ENCODE measurements at places on chromosomes 16 and 17.

DNA sequence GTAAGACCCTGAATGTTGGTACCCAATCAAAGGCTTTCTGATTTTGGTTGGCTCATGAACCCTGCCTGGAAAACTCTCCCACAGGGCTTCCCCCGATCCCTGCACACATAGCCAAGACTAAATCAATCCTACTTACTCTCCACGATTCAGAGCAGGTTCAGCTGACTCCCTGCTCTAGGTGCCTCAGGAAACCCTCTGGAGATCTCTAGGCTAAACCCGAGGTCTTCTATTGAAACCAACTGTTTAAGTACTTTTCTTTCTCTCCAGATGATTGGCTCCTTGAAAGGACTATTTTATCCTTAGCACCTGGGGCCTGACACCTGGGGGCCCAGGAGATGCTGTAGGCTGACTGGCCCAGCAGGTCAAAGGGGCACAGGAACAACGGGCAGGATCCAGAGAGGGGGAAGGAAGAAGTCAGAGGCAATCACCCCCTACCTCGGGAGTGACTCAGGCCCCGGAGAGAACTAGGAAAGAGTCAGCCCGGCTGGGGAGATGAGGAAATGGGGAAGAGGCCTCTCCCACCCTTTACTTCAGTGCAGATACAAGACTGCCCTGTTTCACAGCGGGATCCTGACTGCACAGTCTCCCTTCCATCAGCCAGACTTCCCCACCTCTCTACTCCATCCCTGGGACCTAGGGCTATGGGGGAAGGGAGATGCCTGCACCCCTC is 2.0 kb downstream of the TBC1D10B start:
- no peak for DNase-seq

GRCh38 chr17:27293898-27294688 is at the start of gene WSB1:
Gene WSB1, plus strand, starts transcription at chr17:27294114. Its CDS starts 282 bp downstream, at chr17:27294396.
- peak; percentile 82 for DNase-seq

GRCh38 chr17:18318117-18318516 is 3.0 kb downstream of the SMCR8 start:
- DNase-seq = no peak

- DNase-seq = no peak
Measured at GRCh38 chr17:72887322-72887721, 205.2 kb downstream of the SLC39A11 start.

- no peak for DNase-seq
Measured at GRCh38 chr17:72657467-72658317, 434.8 kb downstream of the SLC39A11 start.

DNA sequence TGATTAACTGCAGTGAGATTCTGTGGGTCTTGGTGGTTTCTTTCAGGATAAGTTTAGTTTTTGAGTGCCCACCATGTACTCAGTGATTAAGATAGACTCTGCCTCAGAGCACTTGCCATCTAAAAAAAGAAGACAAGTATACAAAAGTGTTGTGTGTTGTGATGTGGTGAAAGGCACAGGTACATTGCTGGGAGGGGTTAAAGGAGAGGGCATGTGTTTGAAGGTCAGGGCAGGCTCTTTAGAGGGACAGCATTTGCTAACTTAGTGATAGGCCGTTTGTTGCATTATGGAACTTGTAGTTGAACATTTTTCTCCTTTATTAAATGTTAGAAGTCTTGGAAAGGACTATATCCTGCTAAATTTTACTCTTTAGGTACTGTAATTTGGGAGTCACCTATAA is 26.5 kb downstream of the SF3B3 start:
- no peak for DNase-seq

DNA sequence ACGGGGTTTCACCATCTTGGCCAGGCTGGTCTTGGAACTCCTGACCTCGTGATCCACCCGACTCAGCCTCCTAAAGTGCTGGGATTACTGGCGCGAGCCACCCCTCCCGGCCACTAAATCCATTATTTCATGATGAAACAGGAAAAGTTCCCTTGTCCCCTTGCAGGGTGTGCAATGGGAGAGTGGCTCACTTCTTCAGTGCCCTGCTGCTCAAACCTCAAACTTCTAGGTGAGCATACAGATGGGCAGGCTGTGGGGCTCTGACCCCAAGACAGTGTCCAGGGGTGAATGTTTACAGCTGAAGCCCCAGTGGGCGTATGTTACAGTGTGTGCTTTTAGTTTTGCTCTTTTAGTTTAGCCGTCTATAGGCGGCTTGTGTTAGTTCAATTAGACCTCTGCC is 34.7 kb downstream of the GJC1 start:
- no peak for DNase-seq

- DNase-seq = no peak
Measured at GRCh38 chr17:35616536-35616935, 29.4 kb downstream of the AP2B1 start.

DNA sequence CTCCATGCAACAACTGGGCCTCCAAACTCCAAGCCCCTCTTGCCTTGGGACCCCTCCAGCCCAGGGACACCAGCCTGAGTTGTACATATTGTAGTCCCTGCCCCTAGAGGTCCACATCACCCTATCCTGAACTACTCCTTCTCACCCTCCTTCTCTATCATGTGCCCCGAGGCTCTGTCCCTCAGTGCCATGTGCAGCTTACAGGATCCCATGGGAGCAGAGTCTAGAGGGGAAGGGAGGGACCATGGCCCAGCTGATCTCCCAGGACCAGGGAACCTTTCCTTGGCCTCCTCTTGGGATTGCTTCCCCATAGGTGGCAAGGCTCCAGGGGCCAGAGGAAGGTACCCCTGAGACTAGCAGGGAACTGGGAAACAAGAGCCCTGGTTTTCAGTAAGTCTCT is 35.3 kb downstream of the TMEM132E start:
- no peak for DNase-seq

GRCh38 chr17:31811101-31811500 is 47.9 kb downstream of the COPRS start:
- no peak for DNase-seq

DNA sequence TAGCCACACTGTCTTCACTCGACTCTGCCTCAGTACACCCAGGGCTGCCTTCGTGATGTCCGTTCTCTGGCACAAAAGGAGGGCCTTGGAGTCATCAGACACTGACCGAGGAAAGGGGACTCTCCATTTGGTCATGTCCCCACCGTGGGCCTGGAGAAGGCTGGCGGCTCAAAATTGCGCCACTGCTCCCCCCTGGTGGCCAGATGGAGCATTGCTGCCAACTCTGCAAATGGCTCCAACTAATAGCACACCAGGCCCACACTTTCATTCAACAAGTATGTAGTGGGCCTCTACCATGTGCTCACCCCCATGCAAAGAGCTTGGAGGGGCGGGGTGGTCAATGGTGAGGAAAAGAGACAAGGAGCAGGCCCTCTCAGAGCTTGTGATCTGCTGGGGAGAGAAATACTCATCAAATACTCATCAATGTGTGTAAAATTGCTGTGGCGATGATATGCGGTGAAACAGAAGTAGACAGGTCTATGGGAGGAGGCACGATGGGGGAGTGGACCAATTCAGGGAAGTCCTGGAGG is 5.2 kb upstream of the GRIN2C start:
- peak; percentile 22 for DNase-seq

GRCh38 chr17:49715717-49716279 is 8.0 kb upstream of the SLC35B1 start:
- DNase-seq = no peak

DNA sequence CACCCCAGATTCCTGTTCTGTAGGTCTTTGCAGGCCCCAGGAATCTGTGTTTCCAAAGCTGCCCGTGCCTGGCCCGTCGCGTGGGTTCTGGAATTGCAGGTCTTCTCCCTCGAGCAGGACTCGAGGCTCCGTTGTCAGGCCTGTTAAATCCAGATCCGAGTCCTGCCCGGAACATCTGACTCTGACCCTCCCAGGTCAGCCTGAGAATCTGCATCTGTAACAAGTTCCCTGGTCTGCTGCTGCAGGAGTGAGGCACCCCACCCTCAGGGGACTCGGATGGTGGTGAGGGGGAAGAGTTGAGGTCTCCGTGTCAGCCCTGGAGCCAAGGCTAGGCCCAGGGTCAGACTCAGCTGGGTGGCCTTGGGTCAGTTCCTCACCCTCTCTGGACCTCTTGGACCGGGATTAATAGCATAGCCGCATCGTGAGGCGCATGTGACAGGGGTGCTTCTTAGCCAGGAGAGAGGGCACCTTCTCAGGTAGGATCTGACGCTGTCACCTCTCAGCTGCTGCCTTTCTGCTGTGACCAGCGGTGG is 8.8 kb downstream of the SPIRE2 start:
- DNase-seq = no peak

DNA sequence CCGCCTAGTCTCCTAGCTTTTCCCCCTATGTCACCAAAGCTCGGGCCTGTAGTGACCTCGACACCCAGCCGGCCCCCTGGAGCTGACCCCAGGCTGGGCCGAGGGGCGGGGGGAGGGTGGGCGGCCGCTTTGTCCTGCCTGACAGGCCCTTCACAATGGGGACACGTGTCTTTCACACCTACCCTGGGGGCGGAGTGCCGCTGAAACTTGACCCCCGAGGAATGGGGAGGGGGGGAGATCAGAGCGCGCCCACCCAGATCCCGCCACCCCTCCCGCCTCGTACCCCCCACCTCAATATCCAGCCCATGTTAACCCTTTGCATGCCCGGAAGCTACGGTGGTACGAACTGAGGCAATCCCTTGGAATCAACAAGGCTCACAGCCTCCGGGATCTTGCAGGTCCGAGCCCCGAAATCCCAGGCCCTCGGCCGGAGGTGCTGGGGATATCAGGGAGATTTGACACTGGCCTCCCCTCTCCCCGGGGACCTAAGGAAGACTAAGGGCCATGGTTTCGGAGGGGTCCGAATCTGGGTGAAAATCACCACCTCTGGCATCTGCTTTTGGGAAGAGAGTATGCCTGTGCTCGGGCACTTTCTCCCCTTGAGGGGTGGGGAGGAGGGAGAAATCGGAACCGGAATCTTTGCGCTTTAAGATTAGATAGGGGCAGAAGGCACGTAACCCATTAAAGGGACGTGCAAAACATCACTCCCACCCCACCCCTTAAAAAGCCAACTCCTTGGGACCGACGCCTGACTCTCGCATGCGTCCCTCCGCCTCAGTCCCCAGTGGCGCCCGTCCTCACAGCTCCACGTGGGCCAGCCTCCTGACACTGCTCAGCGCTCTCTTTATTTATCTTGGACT is 2.6 kb downstream of the NOG start:
- DNase-seq = no peak

GRCh38 chr17:75344666-75345065 is 55.4 kb upstream of the SLC25A19 start:
- no peak for DNase-seq

DNA sequence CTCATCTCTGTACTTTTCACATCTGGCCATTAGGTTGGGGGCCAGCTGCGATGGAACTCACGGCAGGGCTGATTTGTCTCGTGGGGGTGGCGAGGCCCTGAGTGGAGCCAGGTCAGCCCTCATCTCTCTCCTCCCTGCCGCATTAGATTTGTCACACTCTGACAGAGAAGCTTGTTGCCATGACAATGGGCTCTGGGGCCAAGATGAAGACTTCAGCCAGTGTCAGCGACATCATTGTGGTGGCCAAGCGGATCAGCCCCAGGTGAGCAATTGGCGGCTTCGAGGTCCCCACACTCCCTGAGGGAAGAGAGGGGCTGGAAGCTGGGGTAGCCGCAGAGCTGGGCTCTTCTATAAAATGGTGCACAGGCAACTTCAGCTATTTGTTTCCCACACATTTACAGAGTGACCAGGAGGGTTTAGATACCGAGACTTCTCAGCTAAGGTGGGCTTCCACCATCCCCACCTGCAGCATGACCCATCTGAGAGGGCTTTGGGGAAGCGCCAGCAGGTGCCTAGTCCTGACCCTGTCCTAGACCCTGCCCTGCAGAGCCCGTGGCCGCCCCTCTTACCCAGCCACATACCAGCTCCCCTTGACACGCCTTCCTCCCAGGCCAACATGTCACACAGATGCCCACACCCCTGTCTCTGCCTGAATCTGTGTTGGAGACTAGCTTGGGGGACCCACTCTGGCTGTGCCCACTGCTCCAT is 8.4 kb downstream of the TMEM98 start:
- DNase-seq = no peak

GRCh38 chr16:88072571-88073001 is 121.4 kb downstream of the BANP start:
- no peak for DNase-seq

DNA sequence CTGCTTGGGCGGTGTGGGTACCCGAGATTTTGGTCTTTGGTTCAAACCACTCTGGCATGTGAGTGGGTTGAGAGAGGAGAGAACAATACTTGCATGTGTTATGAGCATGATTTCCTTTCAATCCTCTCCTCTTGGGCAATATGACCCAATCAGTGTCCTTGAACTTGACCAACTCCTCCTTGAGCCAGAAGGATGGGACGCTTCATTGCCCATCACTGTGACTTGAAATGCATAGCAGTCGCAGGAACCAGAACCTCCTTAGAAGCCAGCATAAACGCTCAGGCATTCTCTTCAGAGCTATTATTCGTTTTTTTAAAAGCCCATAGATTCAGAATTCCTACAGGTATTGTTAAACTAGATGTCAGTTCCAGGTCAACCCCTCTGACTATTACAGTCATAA is 367.4 kb downstream of the HAPSTR1 start:
- DNase-seq = no peak

- DNase-seq = peak; percentile 74
Measured at GRCh38 chr17:37671028-37671823, 28.0 kb upstream of the DDX52 start.

DNA sequence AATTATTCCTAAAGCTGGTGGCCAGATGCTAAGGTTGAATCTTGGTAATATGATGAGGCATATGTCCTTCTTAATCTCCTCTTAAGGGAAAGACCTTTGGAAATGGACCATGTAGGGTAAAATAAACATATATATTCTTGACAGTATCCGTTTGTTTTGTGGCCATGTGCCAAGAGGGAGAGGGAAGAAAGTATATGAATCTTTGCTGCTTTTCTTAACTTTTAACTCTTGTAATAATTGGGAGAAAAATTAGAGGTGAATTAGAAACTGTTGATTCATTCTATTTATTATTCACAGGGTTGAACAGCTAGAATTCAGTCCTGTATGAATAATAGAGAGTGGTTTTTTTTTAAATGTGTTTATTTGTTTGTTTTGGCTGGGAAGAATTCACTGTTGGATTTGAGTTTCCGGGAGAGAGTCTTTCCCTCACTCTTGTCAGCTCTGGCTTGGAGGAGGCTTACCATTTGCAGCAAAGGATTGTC is 31.6 kb downstream of the AATF start:
- no peak for DNase-seq

DNA sequence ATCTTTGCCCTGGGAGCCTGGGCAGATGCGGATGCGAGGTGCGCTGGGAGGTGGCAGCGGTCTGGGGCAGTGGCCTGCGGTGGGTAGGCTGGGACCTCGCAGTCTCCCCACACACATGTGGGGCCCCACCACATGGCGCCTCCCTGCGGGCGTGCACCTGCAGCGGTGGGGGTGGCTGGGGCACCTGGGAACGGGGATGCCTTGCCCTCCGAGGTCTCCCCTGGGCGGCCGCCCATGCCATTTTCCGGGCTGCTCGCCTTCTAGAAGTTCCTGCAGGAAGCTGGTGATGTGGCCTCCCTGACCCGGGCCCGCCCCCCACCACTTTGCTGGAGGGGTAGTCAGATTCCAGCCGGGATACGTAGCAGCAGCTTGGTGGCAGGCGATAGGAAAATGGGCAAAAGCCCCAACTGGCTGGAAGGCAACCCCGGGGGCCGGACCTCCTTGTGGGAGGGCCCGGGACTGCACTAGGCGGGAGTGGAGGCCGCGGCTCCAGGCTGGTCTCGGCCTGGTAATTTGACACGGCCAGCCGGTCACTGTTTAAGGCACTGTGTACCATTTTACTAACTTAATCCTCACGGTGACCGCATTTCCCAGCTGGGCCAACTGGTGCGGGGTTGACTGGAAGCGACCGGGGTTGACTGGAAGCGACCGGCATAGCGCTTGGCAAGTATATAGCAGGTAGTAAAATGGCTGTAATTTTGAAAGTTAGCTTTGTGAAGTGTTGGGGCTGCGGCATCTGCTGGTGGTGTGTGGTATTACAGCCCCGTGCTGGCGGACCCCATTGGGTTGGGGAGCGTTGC is 38.5 kb downstream of the IGF2BP1 start:
- DNase-seq = no peak
